ENCODE measurements at places on chromosomes 1 and 21.

GRCh38 chr1:231581859-231582258 is 44.7 kb upstream of the DISC1 start:
- no peak for DNase-seq

GRCh38 chr1:90387805-90388204 is 329.3 kb downstream of the BARHL2 start:
- no peak for DNase-seq

- no peak for DNase-seq
Measured at GRCh38 chr1:237146241-237146640, 104.3 kb downstream of the RYR2 start.

DNA sequence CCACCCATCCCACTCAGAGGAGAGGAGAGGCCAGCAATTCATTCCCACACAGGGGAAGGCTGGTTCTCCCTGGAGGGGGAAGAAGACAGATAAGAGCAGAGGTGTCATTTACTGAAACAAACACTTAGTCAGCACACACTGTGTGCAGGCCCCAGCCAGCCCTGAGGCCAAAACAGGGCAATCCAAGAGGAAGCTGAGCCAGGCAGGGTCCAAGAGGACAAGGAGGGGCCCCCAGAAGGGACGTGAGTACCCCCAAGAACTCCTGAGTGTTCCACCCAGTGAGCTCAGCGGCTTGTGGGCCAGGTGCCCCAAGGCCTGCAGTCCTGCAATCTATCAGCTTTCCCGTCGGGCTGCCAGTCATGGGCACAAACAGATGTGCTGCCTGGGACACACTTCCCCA is 15.8 kb downstream of the ADGRB2 start:
- DNase-seq = no peak

DNA sequence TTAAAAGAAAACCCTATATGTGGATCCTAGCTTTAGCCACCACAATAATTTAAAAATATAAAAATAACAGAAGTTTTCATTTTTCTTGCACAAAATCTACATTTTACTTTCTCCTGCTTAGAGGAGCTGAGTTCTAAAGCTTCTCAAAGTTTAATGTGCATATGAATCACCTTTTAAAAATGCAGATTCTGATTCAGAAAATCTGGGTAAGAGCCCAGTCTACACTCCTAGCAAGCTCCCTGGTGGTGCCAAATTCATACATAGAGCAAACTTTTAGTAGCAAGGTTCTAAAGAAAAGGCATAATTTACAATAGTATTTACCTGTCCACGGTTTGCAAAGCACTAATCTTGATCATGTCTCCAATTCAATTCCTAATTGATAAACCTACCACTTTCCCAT is 19.3 kb downstream of the RSBN1 start:
- DNase-seq = no peak

GRCh38 chr1:100449477-100449876 is 88.5 kb upstream of the GPR88 start:
- DNase-seq = no peak

- no peak for DNase-seq
Measured at GRCh38 chr1:157925419-157926166, 67.9 kb upstream of the KIRREL1 start.

DNA sequence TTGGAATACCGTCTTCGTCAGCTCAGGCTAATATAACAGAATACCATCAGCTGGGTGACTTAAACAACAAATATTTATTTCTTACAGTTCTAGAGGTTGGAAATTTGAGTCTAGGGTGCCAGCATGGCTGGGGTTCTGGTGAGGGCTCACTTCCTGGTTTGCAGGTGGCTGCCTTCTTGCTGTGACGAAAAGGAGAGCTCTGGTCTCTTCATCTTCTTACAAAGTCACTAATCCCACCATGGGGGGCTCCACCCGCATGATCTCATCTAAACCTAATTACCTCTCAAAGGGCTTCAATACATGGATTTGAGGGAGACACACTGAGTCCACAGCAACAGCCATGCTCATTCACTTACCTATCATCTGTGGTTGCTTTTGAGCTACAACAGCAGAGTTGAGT is 78.3 kb downstream of the PSMG1 start:
- peak; percentile 68 for DNase-seq

DNA sequence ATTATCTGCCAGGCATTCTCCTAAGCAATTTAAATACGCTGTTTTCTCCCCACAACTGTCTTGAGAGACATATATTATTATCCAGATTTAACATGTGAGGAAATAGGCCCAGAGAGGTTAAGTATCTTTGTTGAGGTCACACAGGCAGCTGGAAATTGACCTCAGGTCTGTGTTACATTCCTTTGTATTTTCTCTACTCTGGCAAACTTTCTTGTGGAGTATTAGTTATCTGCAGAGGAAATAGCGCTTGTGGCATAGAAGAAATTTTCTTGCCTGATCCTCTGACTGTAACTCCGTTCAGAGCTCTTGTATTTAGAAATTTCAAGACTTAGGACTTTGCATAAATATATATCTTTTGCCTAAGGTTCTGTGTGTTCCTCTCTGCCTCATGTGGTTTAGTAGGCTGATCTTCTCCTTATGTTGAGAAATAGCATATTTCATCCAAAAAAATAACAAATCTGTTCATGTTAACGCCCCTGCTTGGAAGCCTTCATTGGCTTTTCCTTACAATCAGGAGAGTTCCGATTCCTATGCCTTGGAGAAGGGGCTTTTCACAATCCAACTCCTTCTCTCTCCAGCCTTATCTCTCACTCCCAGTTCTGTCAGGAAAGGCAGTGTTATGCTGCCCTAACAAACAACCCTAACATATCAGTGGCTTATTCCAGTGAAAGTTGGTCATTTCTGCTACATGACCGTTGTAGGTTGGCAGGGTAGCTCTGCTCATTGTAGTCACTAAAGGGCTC is 2.5 kb upstream of the JUN start:
- no peak for DNase-seq

DNA sequence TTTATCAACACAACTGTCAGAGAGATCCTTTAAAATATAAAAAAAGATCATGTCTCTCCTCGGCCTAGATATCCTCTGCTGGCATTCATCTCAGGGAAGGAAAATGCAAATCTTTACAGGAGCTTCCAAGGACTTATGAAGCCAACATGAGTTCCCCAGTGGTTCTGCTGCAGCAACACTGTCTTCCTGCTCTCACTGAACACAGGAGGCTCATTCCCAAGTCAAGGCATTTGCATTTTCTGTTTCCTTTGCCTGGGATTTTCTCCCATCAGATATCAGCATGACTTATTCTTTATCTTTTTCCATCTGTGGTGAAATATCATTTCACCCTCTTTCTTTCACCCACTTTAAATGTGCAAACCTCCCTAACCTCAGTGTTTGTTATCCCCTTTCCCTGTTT is 513.8 kb upstream of the ZP4 start:
- no peak for DNase-seq

- DNase-seq = no peak
Measured at GRCh38 chr1:171343727-171344472, 29.9 kb downstream of the FMO4 start.

- no peak for DNase-seq
Measured at GRCh38 chr1:118338936-118339335, 153.9 kb upstream of the SPAG17 start.

DNA sequence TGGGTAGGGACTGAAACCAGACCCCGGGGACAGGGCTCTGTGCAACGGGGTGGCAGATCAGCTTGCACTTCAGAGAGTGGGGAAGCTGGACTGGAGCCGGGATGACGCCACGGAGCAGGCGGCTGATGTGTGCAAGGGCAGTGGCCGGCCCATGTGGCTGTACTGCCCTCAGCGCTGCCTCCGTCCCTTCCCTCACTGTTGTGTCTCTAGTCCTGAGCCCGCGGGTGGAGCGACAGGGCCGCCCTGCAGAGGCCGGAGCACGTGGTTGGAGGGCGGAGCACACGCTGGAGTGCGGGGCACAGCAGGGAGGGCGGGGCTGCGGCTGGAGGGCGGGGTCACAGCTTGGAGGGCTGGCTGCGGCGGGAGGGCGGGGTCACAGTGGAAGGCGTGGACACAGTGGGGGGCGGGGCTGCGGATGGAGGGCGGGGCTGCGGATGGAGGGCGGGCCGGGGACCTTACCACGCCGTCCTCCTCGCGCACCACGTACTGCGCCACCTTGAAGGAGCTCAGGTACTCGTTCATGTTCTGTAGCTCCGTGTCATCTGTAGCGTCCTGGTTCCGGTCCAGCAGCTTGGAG is 52.4 kb downstream of the CHD5 start:
- DNase-seq = no peak

DNA sequence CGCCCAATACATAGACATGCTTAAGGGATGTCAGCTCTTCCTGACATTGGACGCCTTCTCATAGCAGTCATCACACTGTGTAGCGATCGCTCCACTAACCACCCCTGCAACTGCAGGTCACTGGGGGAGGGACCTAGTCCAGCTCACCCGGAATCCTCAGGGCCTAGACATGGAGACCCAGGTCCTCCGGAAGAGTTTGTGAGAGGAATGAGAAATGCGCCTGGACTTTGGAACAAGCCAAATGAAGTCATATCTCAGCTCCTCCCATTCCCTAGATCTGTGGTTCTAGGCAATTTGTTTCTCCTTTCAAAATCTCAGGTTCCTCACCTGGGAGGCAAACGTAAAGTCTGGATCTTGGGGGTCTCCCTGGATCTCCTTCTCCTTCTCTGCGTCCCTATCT is 253.3 kb downstream of the KAZN start:
- DNase-seq = no peak
